ENCODE measurements at places on chromosomes 2 and 18. TPM values are rescaled to one million over a fixed set of nuclear protein-coding genes. Genes with fewer than 3 reads are reported as not detected.
A peak's percentile ranks its signal among the peaks of the same experiment; 100 is the strongest.

Gene SERPINB12
- not detected for total RNA-seq

Gene PROKR1
- not detected for total RNA-seq

- no peak overlapping the region for H3K27ac ChIP-seq
- DNase-seq = no peak
- H3K4me1 ChIP-seq = no peaks in the 10 kb centered on the region
- no peaks in the 10 kb centered on the region for H3K36me3 ChIP-seq
- peaks cover 3% of the 10 kb centered on the region for H3K27me3 ChIP-seq
- H3K4me3 ChIP-seq = no peak overlapping the region
These were observed 127.8 kb downstream of the NXPH2 start for GRCh38 chr2:138652378-138652777.

Gene C18orf32
- total RNA-seq = 27.3 TPM

Gene LHCGR
- total RNA-seq = not detected

Gene SULT1C2
- total RNA-seq = not detected

DNA sequence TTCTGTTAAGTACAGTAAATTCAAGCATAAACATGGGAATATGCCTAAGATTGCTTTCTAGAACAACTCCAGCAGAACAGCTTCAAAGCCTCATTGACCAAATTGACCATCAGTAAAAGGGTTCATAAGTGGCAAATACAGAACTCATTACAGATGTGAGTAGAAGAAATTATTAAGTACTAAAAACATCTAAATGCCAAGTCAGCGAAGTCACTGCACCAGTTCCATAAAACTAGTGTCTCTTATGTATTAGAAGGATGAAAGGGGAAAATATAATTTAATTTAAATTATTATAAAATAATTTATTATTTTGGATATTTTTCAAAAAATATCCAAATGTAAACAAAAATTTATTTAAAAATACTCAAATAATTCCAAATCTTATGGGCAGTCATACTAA, 553.2 kb downstream of the ERBB4 start:
- H3K27me3 ChIP-seq = no peaks in the 10 kb centered on the region
- DNase-seq = no peak
- no peaks in the 10 kb centered on the region for H3K4me1 ChIP-seq

DNA sequence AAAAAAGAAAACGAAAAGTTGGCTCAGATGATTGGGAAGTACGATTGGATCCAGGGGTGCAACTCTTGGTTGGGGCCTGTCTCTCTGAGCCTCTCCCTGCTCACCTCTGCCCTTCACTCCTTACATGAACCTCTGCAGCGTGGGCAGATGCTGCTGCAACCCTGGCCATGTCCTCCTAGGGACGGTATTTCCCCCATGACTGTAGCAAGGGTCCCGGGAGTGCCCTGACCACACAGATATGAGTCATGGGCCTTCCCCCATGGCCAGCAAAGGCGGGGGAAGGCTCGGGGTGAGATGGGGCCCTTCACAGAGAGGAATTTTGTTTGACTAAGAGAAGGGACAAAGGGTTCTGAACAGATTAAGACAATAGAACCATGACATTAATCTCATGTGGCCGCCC, 129.0 kb downstream of the NCK2 start:
- H3K4me1 ChIP-seq = peaks cover 76% of the 10 kb centered on the region
- no peak for DNase-seq
- no peak overlapping the region for H3K4me3 ChIP-seq
- peak overlapping the region; percentile 60 for H3K27ac ChIP-seq
- H3K36me3 ChIP-seq = peaks cover 63% of the 10 kb centered on the region

GRCh38 chr2:3876685-3877084, 173.3 kb downstream of the DCDC2C start:
- no peak for DNase-seq
- no peaks in the 10 kb centered on the region for H3K36me3 ChIP-seq
- no peaks in the 10 kb centered on the region for H3K4me1 ChIP-seq
- no peak overlapping the region for H3K4me3 ChIP-seq

GRCh38 chr2:163469561-163469962, 266.2 kb downstream of the FIGN start:
- DNase-seq = no peak
- H3K27ac ChIP-seq = no peak overlapping the region
- no peak overlapping the region for H3K4me3 ChIP-seq
- H3K4me1 ChIP-seq = no peaks in the 10 kb centered on the region
- no peaks in the 10 kb centered on the region for H3K36me3 ChIP-seq

Gene ZNF804A
- not detected for total RNA-seq

DNA sequence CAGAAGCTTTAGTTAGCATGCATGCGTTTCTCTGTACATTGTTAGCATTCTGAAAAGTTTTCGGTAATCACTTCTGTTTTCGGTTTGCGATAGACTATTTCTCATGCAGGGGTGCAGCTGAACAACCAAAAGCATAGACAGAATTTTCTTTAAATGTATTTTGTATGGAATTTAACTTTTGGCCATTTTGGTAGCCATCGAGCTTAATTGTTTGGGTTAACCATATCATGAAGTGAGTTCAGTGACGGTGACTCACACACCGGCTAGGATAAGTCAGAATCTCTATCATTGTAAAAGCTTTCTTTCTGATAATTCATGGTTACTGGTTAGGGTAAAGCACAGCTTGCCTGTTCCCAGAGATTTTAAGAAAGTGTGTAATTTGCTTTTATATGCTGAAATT, 107.2 kb downstream of the CD226 start:
- H3K4me1 ChIP-seq = no peaks in the 10 kb centered on the region
- no peak overlapping the region for H3K4me3 ChIP-seq
- no peaks in the 10 kb centered on the region for H3K27me3 ChIP-seq
- DNase-seq = no peak
- no peak overlapping the region for H3K27ac ChIP-seq

- no peak overlapping the region for H3K27ac ChIP-seq
- H3K27me3 ChIP-seq = peaks cover 20% of the 10 kb centered on the region
- no peak for DNase-seq
- H3K4me1 ChIP-seq = no peaks in the 10 kb centered on the region
These were observed 162.6 kb downstream of the GFPT1 start for GRCh38 chr2:69224512-69224837.

GRCh38 chr2:185338104-185338503, 400.5 kb upstream of the FSIP2 start:
- no peak for DNase-seq
- no peaks in the 10 kb centered on the region for H3K4me1 ChIP-seq
- H3K27me3 ChIP-seq = no peaks in the 10 kb centered on the region

Gene SKOR2
- total RNA-seq = not detected

Gene C1D
- 14.7 TPM for total RNA-seq

DNA sequence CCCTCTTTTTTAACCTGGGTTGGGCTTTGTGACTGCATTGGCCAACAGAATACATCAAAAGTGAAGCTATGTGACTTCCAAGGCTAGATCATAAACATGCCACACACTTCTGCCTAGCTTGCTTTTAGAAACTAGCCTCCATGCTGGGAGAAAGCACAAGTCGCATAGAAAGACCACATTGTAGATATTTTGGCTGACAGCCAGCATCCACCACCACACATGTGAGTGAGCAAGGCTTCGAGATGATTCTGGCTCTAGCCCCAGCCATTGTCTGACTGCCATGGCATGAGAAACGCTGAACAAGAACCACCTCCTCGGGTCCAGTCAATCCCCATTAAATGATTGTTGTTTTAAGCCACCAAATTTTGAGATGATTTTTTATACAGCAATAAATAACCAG, 66.8 kb upstream of the STPG4 start:
- no peaks in the 10 kb centered on the region for H3K27me3 ChIP-seq
- no peak overlapping the region for H3K4me3 ChIP-seq
- DNase-seq = no peak
- no peaks in the 10 kb centered on the region for H3K4me1 ChIP-seq

GRCh38 chr2:86234563-86235131, 35.4 kb downstream of the MRPL35 start:
- H3K4me1 ChIP-seq = peaks cover 20% of the 10 kb centered on the region
- no peaks in the 10 kb centered on the region for H3K36me3 ChIP-seq

Gene WNT10A
- total RNA-seq = 0.10 TPM

- no peak overlapping the region for H3K4me3 ChIP-seq
- no peak overlapping the region for H3K27ac ChIP-seq
- H3K27me3 ChIP-seq = peaks cover 17% of the 10 kb centered on the region
- H3K4me1 ChIP-seq = no peaks in the 10 kb centered on the region
- no peak for DNase-seq
These were observed 3.5 kb upstream of the APOB start for GRCh38 chr2:21047141-21048009.
